ENCODE measurements at places on chromosomes 1 and 21.

DNA sequence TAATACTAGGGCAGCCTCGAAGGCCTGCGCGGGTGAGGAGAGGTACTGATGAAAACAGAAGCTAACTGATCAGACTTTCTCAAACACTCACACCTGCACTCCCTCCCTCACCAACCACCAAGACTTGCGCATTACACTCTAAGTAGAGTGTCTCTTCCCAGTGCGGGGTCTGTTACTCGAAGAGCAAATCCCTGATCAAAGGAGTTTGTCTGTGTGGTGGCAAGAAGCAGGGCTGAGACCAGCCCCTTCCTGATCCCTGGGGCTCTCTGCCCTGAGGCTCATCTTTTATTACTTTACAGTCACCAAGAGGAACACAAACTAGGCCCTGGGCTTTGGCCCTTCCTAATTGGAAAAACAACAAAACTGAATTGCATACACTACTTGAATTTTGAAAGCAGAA, 19.5 kb upstream of the TSNAX start:
- no peak for DNase-seq

GRCh38 chr1:231062500-231063270, 22.6 kb upstream of the FAM89A start:
- no peak for DNase-seq

DNA sequence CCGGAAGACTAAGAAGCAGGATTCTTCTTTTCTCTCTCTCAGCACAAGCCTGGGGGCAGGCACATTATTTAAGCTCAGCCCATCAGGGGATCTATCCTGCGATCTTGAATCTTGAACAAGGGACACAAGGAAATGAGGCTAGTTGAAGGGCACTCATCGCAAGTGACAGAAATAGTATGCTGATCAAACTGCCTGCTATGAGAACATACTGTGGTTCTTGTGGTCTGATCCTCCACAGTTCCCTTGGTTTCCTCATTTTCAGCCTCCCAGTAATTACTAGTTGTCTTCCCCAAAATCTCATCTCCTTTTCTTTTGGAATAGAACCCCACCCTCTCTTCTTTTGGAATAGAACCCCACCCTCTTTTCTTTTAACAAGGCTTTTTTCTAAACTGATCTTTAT, 6.5 kb downstream of the ANKRD45 start:
- DNase-seq = no peak

- DNase-seq = no peak
Measured at GRCh38 chr1:29646161-29646775, 409.9 kb downstream of the PTPRU start.

DNA sequence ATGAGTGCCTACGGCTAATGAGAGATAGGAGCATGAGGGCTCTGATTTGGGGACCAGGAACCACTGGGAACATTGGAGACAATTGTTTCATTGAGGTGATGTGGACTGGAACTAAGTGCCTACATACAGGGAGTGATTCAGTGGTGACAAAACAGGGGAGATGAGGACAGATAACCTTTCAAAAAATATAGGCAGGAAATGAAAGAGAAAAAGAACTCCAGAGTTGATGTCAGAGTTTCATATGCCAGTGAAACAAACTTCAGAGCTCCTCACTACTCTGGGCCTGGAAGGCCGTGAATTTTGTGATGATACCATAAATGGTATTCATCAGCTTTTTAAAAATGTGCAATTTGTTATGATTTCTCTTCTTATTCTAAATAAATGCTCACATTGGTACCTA, 39.3 kb downstream of the FASLG start:
- DNase-seq = no peak

- DNase-seq = no peak
Measured at GRCh38 chr1:10789047-10789791, 7.2 kb downstream of the CASZ1 start.

- peak; percentile 25 for DNase-seq
Measured at GRCh38 chr1:8970870-8971337, 25.2 kb downstream of the CA6 start.

DNA sequence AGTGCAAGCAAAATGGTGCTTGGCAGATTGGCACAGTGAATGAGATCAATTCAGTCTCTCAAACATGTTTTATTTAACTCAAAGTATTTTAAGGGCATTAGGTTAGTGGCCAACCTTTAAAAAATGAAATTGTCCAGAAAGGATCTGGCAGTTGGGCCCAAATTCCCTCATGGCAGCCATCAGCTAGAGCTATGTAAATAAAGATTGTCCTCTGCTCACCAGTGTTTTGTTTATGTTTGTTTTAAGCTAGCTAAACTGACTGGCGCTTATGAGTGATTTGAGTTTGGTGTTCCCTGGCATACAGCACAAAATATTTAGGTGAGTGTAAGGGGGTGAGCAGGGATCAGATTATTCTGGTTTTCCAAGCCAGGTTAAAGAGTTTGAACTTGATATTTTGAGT, 18.1 kb downstream of the HDAC1 start:
- DNase-seq = no peak

GRCh38 chr1:157369808-157370521, 182.3 kb downstream of the FCRL5 start:
- peak; percentile 44 for DNase-seq

GRCh38 chr1:66217021-66217420, 316.9 kb upstream of the SGIP1 start:
- no peak for DNase-seq

- DNase-seq = no peak
Measured at GRCh38 chr1:161083748-161084596, 5.4 kb downstream of the NECTIN4 start.

- no peak for DNase-seq
Measured at GRCh38 chr1:77620273-77620672, 62.2 kb downstream of the ZZZ3 start.

GRCh38 chr1:21703318-21703963, 34.3 kb upstream of the RAP1GAP start:
- no peak for DNase-seq

GRCh38 chr1:154720328-154721297, 112.6 kb upstream of the ADAR start:
- no peak for DNase-seq

DNA sequence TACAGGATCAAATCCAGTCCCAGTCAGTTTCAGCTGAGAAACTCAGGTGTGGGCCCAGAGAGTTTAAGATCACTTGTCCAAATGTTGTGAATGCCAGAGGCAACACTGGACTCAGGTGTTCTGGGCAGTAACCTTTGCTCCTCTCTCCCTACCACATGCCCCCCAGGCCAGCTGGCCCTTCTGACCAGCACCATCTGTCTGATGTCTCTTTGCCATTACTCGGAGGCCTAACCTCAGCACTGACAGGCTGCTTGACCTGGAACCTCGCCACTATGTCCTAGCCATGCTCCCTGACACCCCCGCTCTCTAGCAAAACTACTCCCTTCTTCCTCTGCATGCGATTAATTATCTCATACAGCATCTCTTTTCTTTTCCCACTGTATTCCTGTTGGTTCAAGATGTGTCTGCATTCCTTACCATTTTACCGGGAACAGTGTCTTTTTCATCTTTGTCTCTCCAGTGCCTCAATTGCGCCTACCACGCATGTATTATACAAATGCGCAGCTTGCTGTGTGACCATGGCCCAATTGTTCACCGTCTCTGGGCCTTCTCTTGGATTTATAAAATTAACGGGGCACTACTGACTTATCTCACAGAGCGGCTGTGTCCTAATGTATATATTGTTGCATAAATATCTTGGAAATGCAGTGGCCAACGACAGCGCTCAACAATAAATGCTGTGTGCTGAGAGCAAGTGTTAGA, 159.5 kb upstream of the IRF2BP2 start:
- DNase-seq = no peak

DNA sequence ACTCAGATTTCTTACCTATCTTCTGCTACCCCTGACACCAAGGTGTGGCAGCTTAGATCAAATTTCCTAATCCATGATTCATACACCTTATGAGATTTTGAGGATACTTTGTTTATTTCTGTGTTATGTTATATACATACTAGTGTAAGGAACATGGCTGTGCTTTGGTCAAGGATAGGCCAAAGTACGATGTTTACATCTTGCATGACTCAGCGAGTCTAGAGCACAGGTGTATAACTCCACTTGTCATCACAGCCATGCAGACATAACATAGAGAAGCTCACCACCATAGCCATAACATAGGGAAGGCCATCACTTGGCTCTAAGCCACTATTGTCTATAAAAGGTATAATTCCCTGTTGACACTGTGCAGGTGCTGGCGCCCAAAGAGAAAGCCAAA, 61.2 kb downstream of the GBP6 start:
- DNase-seq = no peak

GRCh38 chr1:172405912-172406311, 14.6 kb upstream of the C1orf105 start:
- DNase-seq = no peak

DNA sequence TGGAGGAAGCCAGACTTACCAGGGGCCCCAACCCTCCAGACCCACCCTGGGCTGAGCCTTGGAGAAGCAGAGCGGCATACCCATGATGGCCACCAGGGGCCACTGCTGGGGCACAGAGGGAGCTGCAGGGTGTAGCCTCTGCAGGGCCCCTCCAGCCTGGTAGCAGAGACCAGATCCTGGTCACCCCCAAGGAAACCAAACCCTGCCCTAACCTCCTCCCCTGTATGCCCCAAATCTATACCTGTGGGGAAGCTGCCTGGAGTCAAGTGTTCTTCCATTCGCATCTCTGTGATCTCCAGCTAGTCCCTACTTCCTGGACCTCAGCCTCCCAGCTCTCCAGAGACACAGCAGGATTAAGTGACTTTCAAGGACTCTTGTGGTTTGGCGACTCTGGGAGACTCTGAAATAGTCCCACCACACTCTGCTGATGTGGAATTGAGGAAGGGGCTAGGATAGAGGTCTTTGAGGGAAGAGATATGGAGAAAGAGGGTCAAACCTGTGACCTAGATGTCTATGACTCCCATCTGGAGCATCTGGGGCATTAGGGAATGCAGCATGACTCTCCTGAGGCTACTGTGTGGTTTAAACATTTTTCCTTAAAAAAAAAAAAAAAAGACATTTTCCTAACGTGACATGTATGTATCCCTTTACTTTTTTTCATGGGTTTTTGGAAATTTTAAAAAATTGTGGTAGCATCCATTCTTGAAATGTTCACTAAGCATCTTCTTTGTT, 119.2 kb upstream of the IPO9 start:
- DNase-seq = peak; percentile 38

GRCh38 chr1:87144316-87144895, 184.3 kb upstream of the LMO4 start:
- DNase-seq = no peak

DNA sequence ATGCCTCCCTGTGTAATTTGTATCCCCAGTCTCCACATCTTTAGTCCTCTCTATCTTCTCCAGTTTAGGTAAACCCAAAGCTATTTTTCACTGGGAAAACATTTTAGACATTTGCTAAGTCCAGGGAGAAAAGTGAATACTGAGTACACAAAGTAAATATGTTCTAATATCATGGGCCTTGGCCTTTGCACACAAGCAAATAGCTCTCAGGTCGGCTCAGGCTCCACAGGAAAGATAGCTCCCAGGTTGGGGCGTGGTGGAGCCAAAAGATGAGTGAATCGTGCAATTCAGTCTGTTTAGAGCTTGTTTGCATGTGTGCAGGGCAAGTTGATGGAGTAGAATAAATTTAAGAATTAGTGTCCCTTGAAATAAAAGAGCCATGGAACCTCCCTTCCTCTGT, 7.9 kb downstream of the RGSL1 start:
- DNase-seq = no peak

GRCh38 chr1:25724201-25724600, 75.8 kb upstream of the SELENON start:
- DNase-seq = no peak

- no peak for DNase-seq
Measured at GRCh38 chr1:42952303-42953001, 6.2 kb downstream of the SLC2A1 start.

DNA sequence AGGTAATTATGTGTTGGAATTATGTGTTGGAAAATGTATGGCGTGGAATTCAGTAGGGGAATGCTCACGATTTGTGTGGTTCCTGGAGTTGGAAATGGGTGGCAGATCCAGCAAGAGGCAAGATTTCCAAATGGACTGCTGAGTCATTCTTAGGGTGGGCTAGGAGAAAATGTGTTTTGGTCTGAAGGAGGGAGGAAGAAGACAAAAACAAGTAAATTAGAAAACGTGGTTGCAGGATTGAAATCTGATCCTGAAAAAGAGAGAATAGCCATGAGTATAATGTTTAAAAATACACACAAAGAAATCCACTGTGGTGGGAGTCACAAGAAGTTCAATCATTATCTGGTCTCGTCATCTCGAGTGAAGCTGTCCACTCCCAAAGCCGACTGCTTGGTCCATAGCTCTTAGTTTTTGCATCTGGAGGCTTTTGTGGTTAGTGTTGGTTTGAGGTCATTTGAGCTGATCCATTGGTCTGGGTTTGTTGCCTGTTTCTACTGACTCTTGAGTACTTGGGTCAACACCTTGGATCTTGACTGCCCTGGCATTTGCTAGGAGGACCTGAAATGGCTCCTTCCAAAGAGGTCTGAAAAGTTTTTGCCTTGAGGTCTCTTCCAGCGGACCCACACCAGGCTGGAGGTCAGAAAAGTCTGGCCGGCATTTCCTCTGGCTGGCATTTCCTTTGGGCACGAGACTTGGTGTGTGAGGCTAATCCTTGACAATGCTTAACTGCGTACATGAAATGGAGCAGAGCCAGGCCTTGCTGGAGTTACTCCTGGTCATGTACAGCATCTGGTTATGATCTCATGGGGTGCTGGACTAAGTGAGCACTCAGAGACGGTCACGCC, 9.2 kb downstream of the MX2 start:
- DNase-seq = no peak

DNA sequence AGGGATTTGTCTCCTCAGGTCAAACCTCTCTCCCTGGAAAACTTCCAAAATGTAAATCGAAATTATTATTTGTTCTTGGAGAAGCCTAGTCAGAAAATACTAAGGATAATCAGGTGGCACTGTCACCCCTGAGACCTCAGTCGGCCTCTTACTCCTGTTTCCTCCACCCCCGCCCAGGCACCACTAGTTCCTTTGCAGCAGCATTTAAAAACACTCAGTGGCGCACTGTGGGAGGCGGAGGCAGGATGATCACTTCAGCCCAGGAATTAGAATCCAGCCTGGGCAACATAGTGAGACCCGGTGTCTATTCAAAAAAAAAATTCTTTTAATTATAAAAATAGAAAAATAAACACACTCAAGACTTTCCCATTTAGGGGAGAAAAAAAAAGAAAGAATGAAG, 18.0 kb upstream of the IFNAR2 start:
- no peak for DNase-seq

Data from activated CD4-positive, alpha-beta T cell treated with anti-CD3 and anti-CD28 coated beads, Interleukin-2, amount 50 U/mL, for 24 hours (primary cell).